ENCODE measurements at places on chromosomes 7 and 10.

DNA sequence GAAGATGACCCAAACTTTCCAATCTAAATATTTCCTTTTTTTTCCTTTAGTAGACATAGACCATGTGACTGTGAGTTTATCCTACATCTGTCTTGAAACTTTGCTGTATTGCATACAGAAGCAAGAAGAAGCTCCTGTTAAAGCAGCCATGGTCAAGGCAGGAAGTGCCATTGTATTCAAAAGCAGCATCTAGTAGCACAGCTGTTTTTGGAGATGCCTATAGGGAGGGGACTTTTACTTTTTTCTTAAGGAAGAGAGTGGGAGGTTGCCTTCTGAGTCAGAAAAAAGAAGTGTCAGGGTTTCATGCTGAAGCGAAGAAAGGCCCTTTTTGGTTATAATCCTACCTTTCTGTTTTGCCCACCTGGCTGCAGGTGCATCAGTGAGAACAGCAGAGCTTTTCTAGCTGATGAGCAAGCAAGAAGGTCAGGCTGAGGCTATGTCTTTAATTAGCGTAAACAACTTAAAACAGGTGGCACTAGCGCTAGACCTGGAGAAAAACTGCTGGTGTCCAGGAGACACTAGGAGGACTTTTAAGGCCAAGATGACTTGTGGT is 234.1 kb upstream of the AGK start:
- no peak for DNase-seq

GRCh38 chr10:78757344-78757925 is 311.3 kb upstream of the ZMIZ1 start:
- DNase-seq: no peak

- no peak for DNase-seq
Observed at GRCh38 chr7:209906-210305, 17.5 kb downstream of the FAM20C start.

DNA sequence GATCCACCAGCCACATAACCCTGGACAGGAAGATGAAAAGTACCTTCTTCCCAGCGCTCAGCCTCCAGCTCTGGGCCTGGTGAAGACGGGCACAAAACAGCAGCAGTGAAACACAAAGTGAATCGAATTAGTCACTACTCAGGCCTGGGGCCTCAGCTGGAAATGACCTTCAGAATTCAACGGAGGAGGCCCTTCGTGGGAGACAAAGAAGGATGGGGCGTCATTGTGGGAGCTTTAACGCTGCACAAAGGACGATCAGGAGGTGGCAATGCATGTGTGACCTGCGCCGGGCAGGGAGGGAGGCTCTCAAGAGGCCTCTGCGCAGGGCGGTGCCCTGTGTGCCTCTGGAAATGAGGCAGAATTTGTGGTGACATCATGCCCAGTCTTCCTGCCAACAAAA is 161.9 kb downstream of the DNAJB6 start:
- no peak for DNase-seq

DNA sequence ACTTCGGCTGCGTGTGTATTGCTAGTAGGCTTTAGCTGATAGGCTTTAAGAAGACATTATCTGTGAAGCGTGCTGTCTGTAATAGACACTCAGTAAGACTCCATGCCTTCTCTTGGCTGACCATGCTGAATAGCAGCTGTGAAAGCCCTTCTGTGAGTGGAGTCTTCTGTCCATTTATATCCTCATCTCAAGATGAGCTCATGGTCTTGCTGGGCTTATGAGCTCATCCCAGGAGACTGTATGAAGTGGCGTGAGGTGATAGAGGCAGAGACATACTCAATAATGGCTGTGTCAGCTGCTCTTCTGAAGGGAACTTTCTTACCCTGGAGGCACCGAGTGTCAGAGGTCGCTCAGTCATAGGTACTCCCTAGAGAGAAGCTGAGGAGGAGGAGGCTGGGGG is 111.5 kb downstream of the SH2D4B start:
- no peak for DNase-seq

DNA sequence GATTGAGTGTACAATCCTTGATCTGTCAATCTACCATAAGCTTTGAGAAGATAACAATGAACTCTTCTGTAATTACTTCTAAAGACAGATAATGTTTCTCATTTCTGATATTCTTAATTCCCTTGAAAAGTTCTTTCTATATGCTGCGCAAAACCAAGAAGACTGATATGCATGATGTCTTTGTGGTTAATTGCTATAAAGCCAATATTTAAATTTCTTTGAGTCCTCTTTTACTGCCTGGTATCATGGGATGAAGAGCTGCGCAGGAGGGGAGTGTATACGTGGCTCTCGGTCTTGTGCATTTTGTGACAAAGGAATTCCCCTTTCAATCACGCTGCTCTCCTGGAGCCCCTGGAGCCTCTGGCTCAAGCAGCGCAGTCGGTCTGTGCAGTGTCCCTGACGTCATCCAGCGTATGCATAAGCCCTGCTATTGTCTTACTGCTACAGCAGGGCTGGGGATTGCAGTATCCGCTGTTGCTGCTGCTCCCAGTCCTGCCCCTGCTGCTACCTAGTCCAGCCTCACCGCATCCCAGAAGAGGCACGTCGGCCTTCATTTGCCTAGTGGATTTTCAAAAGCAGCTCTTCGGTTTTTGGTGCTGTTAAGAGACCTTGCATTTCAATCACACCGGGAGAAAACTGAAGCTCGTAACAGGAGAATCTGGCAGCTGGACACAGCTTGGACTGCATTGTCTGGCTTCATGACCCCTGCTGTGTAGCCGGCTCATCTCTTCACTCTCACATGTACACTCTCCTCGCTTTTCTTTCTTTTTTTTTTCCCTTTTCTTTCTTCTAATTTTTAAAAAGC is 66.7 kb downstream of the ST7 start:
- DNase-seq: no peak

- no peak for DNase-seq
Observed at GRCh38 chr10:79123547-79123963, 54.8 kb downstream of the ZMIZ1 start.

DNA sequence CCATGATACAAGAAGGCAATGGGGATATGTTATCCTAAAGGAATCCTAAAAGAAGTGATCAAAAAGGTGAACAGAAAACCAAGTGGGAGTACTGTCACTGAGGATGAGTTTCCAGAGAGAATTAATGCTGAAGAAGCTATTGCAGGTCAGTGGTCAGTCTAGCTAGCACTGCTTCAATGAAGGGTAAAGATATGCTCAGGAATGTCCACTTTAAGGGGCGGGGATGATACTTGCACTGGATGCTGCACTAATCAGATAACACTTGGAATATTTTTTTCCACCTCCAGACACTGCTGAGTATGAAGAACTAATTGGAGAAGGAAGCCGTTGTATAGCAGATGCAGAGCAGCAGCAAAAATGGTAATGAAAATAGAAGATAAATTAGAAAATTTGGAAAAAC is 75.3 kb downstream of the LRRC17 start:
- no peak for DNase-seq

GRCh38 chr7:31019509-31019908 is 32.6 kb upstream of the ADCYAP1R1 start:
- DNase-seq: no peak

GRCh38 chr10:132942101-132943057 is at the start of gene CFAP46:
Gene CFAP46, minus strand, starts transcription at chr10:132942570. Its CDS starts 86 bp downstream, at chr10:132942484.
- DNase-seq: peak; percentile 23

- no peak for DNase-seq
Observed at GRCh38 chr10:88866454-88866853, 13.6 kb upstream of the STAMBPL1 start.

GRCh38 chr7:45698303-45699014 is 124.3 kb downstream of the ADCY1 start:
- DNase-seq: no peak

DNA sequence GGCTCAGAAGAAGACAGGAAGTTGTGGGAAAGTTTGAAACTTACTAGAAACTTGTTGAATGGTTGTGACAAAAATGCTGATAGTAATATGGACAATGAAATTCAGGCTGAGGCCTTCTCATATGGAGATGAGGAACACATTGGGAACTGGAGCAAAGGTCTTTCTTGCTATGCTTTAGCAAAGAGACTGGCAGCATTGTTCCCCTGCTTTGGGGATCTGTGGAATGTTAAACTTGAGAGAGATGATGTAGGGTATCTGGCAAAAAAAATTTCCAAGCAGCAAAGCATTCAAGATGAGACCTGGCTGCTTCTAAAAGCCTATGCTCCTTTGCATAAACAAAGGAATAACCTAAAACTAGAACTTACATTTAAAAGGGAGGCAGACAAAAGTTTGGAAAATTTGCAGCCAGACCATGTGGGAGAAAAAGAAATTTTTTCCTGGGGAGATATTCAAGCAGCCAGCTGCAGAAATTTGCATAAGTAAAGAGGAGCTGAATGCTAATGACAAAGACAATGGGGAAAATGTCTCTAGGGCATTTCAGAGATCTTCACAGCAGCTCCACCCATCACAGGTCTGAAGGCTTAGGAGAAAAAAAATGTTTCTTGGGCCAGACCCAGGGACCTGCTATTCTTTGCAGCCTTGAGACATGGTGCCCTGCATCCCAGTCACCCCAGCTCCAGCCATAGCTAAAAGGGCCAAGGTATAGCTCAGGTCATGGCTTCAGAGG is 16.5 kb upstream of the KCND2 start:
- DNase-seq: no peak

GRCh38 chr10:63155388-63156020 is 22.4 kb downstream of the NRBF2 start:
- DNase-seq: no peak

GRCh38 chr10:34049887-34050286 is 715.4 kb upstream of the NRP1 start:
- DNase-seq: peak; percentile 3

- peak; percentile 17 for DNase-seq
Observed at GRCh38 chr7:151520419-151521261, 945 bp upstream of the RHEB start.

GRCh38 chr10:20017961-20018360 is 201.7 kb downstream of the PLXDC2 start:
- DNase-seq: no peak

All from stimulated activated CD4-positive, alpha-beta T cell treated with anti-CD3 and anti-CD28 coated beads, Interleukin-4, amount 100 ng/mL, for 48 hours (primary cell).